ENCODE measurements at places on chromosomes 3 and 15.
A peak's percentile ranks its signal among the peaks of the same experiment; 100 is the strongest.

DNA sequence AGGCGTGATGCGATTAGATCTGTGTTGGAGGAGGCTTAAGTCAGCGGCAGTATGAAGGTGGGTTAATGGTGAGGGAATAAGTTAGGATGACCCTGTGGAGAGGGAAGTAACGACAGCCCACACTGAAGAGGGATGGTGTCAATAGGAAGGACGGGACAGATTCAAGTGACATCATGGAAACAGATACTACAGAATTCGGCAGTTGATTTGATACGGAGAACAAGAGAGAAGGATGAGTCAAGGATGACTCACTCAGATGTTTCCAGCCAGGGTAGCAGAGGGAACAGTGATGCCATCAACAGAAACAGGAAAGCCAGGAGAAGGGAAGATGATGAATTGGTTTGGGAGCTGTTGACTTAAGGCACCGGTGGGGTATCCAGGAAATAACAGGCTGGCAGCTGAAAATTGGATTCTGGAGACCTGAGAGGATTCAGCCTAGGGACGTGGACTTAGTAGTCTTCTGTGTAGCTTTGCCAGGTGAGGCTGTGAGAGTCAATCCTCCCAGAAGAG lies 38.0 kb downstream of the SHC4 start:
- H3K27me3 ChIP-seq = no peaks in the 10 kb centered on the region
- no peaks in the 10 kb centered on the region for H3K4me1 ChIP-seq
- H3K4me3 ChIP-seq = no peak overlapping the region
- DNase-seq = no peak
- no peaks in the 10 kb centered on the region for H3K36me3 ChIP-seq
- H3K27ac ChIP-seq = no peak overlapping the region

DNA sequence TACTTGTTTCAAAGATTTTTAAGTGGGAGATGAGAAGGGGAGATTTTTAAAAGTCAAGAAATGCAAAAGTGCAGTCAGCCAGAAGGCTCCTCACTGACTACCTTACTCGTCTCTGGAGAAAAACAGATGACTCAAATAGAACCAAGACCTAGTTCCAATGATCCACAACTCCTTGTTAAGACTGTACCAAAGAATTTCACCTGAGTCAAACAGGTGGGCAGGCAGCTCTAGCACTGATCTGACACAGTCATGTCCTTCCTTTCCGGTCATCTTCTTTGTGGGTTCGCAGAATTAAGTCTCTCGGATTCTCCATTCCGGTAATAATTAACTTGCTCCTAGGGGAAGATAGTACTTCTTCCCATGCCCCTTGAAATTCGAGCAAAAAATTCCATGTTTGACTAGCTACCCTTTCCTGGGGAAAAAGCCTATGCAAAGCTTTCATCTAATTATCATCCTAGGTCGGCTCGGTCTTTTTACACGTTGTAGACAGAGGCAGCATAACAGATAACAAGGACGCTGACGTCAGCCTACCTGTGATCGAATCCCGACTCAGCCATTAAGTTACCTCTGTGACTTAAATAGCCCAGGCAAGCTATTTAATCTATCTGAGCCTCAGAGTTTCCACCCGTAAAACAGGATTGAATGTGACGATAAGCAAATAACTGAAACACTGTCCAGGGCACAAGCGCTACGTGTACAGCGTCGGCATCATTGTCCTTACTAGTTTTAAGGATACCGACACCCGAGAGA lies 758 bp downstream of the SELENOK start:
- H3K27ac ChIP-seq = peak overlapping the region; percentile 98
- H3K36me3 ChIP-seq = no peaks in the 10 kb centered on the region
- peaks cover 14% of the 10 kb centered on the region for H3K4me1 ChIP-seq
- no peaks in the 10 kb centered on the region for H3K27me3 ChIP-seq
- peak; percentile 54 for DNase-seq

DNA sequence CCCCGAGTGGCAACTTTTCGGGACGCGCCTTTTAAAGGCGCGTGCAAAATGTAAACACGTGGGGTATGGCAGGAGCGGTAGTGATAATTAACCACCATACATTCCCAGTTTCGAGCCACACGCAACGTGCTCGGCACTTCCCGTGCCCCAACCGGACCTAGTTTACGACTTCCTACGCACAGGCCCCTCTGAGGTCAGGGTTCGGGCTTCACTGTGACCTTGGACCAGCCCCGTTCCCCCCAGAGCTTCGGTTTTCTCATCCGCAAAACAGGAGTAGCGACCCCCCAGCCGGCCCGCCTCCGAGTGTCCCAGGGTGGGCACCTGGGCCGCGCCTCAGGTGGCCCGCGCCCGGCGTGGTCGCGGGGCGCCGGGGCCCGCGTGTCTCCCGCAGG lies 451 bp downstream of the CHCHD4 start:
- H3K27me3 ChIP-seq = no peaks in the 10 kb centered on the region
- H3K4me3 ChIP-seq = peak overlapping the region; percentile 60
- H3K36me3 ChIP-seq = no peaks in the 10 kb centered on the region
- peaks cover 25% of the 10 kb centered on the region for H3K4me1 ChIP-seq
- peak overlapping the region; percentile 90 for H3K27ac ChIP-seq
- peak; percentile 80 for DNase-seq

GRCh38 chr15:80265021-80265420 lies 13.0 kb upstream of the CTXND1 start:
- DNase-seq = no peak
- peaks cover 17% of the 10 kb centered on the region for H3K27me3 ChIP-seq
- H3K4me1 ChIP-seq = no peaks in the 10 kb centered on the region
- H3K27ac ChIP-seq = no peak overlapping the region
- H3K4me3 ChIP-seq = no peak overlapping the region

DNA sequence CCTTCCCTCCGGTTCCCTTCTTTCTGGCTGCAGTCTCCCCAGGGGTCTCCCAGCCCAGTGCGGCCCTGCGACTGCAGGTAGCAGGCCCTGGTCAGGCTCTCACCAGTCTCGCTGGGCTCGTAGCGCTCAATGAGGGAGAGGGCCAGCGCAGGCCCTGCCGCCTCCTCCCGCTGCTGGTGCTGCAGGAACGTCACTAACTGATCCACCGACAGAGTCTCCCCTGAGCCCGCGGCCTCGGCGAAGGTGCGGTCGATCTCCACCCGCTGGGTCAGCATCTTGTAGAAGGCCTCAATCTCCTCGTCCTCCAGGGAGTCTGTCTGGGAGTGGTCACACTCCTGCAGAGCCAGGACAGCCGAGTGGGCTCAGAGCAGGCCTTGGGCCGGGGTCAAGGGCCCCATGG lies 18.3 kb downstream of the PLCD1 start:
- peaks cover 32% of the 10 kb centered on the region for H3K4me1 ChIP-seq
- DNase-seq = no peak
- no peak overlapping the region for H3K27ac ChIP-seq
- no peaks in the 10 kb centered on the region for H3K27me3 ChIP-seq
- no peaks in the 10 kb centered on the region for H3K36me3 ChIP-seq
- H3K4me3 ChIP-seq = no peak overlapping the region

All from transverse colon (tissue), 4 donors.